ENCODE measurements at places on chromosomes 11 and 22. TPM values are rescaled to one million over a fixed set of nuclear protein-coding genes. Genes with fewer than 3 reads are reported as not detected.

GRCh38 chr22:33117821-33118220, 59.6 kb upstream of the SYN3 start:
- no peak for DNase-seq

The SMPD1 gene
- total RNA-seq: 128 TPM

DNA sequence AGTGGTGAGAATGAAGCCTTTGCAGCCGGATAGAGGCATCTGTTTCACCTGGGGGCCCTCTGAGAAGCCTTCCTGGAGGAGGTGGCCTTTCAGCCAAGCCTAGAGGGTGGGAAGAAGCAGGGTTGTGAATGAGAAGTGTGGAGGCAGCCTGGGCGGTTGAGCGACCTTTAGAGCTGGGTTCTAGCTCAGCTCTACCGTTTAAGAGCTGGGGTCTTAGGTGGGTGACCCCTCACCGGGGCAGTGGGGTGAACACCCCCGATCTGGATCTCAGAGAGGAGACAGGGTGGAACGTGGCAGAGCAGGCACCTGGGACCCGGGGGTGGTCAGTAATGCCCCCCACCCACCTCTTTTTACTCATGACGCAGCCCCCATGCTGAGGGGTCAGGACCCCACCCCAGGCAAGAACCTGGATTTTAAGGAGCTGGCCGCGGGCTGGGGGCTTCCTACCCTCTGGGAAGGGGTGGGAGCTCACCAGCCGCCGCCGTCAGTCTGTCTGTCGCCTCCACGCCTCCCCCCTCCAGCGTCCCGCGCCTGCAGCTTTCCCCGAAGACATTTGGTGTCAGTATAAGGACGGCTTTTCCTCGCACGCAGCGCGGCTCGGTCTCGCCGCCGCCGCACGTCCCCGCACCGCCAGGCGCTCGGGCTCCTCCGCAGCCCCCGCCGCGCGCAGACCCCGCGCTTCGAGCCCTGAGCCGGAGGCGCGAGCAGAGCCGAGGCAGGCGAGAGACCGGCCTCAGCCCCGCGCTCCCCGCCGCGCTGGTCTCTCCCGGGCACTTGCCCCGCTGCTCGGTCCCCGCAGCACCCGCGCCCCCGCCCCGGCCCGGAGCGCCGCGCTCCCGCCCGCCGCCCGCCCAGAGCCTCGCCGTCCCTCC, 13.3 kb upstream of the CACNA1I start:
- DNase-seq: no peak

GRCh38 chr11:116791002-116791812, 472 bp downstream of the APOA5 start:
- DNase-seq: peak; percentile 54

DNA sequence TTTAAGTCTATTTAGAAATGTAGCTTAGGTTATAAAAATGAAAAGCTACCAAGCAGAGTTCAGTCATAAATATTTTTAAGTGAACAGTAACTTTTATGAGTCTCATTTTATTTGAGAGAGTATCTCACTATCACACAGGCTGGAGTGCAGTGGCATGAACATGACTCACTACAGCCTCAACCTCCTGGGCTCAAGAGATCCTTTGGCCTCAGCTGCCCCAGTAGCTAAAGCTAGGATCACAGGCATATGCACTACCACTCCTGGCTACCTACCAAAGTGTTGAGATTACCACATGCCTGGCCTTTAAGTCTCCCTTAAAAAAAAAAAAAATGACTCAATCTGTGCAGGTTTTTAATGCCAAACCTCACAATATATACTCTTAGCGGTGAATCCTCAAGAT, 34.7 kb upstream of the CLNS1A start:
- peak; percentile 96 for DNase-seq

The ACAT1 gene
- total RNA-seq: 59.7 TPM

DNA sequence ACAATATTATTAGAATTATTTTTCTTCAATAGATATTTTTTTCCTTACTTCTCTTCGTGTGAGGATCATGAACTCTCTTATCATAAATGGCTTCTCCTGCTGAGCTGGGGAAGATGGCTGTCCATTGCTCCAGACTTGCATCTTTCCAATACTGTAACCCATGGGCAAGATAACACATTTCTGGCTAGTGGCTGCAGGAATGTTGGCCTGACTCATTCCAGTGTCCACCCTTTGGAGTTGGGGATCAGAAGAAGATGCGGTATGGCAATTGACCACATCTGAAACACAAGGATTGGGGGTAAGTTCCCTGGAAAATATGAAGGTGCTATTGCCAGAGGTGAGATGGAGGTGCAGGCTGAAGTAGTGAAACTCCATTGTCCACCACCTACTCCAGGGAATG, 92.8 kb downstream of the FAR1 start:
- DNase-seq: peak; percentile 29

DNA sequence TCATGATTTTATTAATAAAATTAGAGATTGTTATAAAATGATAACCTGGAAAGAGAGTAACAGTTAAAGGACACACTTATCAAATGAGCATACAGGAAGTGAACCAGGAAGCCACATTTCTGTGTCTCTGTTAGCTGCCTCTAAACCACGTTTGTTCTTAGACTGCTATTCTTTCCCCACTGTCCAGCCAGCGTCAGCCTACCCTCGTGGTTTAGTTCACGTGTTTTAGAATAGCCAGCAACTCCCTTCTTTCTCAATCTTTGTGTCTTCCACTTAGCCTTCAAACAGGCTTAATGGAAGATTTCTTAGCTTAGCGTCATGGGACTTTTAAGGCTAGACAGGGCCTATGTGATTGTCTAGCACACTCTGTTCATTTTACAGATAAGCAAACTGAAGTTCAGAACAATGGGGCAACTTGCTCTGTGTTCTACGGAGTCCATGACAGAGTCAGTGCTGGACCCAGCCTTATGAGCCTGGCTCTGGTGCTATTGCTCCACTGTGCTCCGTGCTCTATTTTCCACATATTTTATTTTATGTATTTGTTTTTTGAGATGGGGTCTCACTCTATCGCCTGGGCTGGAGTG, 27.2 kb downstream of the GRAMD1B start:
- DNase-seq: no peak

DNA sequence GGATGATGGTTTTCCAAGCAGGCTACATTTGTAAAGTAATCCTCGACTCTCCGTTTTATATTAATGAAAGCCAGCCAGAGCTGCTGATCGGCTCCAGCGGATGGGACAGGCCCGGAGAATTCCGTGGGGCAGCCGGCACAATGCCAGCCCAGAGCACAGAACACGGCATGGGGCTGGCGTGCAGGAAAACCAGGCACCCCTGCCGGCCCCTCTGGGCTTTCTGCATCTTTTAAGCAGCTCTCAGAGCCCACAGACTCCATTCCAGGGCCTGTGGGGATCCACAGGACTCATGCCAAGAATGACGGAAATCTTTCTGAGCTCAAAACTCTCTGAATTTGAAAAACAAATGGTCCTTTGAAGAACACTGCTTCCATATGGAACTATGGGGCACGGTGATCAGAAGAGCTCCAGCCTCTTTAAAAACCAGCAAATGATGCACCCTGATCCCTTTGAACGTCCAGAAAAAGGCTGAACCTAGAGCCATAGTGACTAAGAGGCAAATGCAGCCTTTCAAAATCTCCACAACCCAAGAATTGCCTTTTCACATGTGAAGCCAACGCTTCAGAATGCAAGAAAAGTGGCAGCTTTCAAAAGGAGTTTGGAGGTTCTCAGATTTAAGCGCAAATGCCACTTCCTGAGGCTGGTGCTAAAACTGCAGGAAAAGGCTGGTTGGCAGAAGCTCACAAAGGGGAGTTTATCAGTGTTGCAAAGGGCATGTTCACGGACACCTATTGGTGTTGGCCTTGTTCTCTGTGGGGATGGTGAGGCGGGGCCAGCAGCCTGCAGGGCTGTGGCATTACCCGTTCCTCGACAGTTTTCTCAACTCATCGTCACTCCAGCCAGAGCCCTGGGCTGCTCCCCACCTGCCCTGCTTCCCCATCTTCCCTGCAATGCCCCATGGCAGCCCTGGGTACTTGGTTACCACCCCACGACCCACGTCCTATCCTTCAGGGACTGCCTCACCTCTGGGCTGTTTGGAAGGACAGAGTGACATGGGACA, 212.5 kb downstream of the CTTN start:
- no peak for DNase-seq

DNA sequence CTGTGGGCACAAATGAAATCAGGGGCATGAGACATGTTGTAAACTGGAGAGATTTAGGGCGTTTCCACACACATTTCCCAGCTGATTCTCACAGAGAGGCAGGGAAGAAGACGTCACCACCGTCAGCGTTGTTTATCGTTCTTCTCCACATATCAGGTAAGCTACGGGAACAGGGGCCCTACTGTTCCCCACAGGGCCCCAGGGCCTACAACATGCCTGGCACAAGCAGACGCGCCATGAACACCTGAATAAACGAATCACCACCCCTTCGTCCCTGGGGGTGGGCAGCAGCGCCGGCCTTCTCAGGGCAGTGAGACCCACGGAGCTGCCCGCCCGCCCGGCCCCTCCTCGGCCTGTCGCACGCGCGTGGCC, 342 bp downstream of the EFCAB6 start:
- DNase-seq: no peak

GRCh38 chr22:41369424-41369745, 12.4 kb upstream of the TEF start:
- no peak for DNase-seq

The NAV2 gene
- 34.9 TPM for total RNA-seq

DNA sequence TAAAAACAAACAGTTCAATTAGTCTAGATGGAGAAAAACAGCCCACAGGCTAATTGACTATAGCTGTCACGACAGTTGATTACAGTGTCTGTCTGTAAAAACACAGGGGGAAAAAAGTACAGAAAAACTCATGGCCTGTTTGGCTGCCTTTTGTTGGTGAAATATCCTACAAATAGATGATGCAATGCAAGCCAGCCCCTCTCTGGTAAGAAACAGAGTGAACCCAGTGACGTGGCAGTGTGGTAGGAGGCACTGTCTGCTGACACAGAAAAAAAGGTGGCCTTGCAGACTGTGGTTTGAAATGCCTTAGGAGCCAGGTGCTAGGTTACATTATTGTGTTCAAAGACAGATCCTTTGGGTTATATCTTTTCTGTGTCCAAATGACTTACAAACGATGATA, 431.4 kb upstream of the CCDC90B start:
- no peak for DNase-seq

The MAP6 gene
- total RNA-seq: 3.2 TPM

GRCh38 chr11:131664816-131665215, 294.4 kb downstream of the NTM start:
- DNase-seq: no peak

DNA sequence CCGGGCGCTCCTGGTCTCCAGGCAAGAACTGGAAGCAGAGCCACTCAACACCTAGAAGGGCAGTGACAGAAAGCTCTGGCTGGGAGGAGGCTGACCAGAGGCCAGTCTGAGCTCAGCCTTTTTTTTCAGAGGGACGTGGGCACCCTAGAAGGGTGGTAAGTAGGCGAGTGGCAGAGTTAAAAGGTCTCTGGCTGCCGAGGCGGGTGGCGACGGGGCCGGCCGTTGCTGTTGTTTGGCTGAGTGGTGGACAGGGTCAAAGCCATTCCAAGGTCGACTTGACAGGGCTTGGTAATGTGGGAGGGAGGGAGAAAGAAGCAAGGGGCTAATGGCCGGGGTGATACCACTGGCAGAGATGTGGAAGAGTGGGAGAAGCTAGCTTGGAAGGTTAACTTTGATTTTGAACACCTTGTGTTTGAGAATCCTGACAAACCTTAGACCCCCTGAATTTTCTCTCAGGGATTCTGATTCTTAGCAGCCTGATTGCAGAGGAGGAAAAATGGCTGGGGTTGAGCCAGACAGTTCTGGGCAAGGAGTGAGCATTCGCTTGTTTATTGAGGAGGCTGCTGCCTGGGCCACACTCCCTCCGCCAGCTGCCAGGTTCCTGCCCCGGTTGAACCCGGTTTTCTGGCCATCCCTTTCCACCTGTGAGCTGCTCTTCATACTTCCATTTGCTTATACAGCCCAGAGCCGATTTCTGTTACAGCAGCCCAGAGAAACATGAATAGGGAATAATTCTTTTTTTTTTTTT, 868 bp upstream of the SYCE3 start:
- no peak for DNase-seq

- DNase-seq: no peak
These were observed 124.5 kb upstream of the SYT13 start for GRCh38 chr11:45410391-45411227.

GRCh38 chr11:17550450-17551346, 3.6 kb downstream of the OTOG start:
- DNase-seq: no peak

- DNase-seq: no peak
These were observed 14.0 kb upstream of the MTCH2 start for GRCh38 chr11:47656260-47656885.

DNA sequence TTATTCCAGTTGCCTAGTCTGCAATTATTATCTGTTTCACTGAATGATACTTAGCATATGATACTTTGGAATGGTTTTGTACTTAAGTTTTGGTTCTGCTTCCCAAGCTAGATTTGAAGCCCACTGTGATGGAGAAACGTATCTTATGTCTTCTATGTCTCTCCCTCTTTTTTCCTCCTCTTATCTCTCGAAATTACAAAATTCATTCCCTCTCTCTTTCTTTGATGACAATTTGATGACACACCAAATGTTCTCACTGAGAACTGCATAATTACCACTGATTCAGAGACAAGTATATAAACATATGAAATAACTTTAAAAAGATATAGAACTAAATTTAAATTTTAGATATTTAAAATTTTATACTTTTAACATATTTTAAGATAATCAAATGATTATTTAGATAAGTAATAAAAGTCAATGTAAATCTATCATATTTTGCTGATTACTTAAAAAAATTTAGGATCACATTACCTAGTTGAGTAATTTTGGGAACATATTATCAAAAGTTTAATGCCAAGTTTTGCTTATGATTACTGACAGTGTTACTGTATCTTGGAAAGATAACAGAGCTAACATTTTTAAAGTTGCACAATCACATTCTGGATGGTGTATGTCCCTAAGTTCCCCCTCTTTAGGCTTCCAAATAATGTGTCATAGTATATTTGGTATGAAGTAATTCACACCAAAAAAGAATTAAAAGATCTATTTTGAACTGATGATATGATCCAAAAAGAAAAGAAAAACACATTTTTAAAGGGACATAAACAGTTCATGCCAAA, 255.3 kb downstream of the SBF2 start:
- no peak for DNase-seq

The IGSF22 gene
- total RNA-seq: not detected

The SYT7 gene
- not detected for total RNA-seq

The EIF3M gene
- 245 TPM for total RNA-seq

- DNase-seq: no peak
These were observed at the start of gene SCN3B for GRCh38 chr11:123654566-123655081. SCN3B (minus strand) TSS chr11:123654624; CDS start chr11:123653801, 823 bp downstream.

DNA sequence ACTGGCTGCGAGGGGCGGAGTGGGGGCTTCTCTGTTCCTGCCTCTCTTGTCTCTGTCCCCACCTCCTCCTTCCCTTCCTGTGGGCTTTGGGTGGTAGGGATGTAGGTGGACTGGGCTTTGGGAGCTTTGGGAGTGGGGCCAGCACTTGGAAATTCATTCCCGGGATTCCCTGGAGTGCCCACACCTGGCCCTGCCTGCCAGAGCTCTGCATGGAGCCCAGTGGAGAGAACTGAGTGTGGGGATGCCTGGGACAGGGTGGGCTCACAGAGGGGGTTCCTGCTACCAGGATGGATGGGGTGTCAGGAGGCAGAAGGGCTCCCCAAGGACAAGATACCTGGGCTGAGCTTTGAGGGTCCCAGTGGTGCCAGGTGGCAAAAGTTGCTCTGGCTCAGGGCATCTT, 22.3 kb downstream of the CSF2RB start:
- DNase-seq: no peak

GRCh38 chr11:66720899-66721470, 8.0 kb downstream of the SPTBN2 start:
- DNase-seq: no peak

- no peak for DNase-seq
These were observed 4.0 kb downstream of the NLRP6 start for GRCh38 chr11:282171-282570.

The MUC15 gene
- total RNA-seq: not detected

All from HFFc6 (cell line).